ENCODE measurements at places on chromosomes 7 and 10.
A peak's percentile ranks its signal among the peaks of the same experiment; 100 is the strongest.

DNA sequence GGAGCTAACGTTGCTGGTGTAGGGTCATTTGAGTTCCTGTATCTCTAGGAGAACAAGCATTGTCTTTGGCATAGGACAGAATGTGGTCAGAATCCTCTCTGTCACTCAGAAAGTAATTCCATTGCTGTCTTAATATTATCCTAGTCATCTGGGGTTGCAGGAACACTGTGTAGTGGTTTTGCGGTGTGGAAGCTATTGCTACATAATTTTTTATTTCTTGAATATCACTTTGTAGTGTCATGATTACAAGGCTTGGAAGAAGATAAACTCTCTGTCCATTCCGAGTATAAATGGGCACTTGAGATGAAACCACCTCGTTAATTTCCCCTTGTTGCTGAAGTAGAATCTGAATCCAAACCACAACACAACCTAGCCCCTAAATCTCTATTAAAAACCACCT is 919.2 kb downstream of the LRMDA start:
- no peak for DNase-seq

GRCh38 chr10:118207470-118208007 is 134.6 kb downstream of the FAM204A start:
- no peak for DNase-seq

DNA sequence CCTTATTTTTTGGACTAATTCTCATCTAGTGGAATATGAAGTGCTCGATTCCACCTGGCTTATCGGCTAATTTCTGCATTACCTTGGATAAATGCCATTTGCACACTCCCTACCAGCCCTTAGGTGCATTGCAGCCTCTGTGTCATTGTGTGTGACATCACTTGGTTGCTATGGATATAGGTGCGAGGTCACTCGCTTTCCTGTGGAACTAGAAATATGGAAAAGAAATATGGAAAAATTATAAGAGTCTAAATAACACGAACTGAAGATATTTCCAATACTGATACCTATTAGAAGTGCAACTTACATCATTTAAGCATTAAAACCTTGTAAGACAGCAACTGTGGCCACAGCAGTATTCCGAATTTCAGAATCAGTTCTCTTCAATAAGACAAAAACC is 2.0 kb downstream of the YWHAG start:
- no peak for DNase-seq

- DNase-seq, result no peak
Observed at GRCh38 chr7:130875265-130875741, 141.3 kb upstream of the KLF14 start.

- peak; percentile 97 for DNase-seq
Observed at GRCh38 chr7:134174795-134175261, 47.7 kb downstream of the LRGUK start.

DNA sequence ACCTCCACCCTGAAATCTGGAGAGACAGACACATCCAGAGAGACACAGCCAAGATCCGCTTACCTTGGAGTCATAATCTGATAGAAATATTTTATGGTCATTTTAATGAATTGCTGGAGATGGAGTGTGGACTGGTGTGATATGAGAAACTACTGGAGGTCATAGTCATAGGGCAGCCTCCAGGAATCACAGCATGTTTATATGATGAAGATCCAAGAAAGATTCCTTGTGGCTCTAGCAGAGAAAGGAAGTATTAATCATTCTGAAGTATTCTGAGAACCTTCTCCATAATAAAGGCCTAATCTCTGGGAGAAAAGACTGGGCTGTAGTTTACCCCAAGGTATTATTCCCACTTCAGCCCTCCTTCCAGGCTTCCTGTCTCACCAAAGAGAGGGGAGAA is 38.0 kb downstream of the POLR1F start:
- DNase-seq, result no peak

DNA sequence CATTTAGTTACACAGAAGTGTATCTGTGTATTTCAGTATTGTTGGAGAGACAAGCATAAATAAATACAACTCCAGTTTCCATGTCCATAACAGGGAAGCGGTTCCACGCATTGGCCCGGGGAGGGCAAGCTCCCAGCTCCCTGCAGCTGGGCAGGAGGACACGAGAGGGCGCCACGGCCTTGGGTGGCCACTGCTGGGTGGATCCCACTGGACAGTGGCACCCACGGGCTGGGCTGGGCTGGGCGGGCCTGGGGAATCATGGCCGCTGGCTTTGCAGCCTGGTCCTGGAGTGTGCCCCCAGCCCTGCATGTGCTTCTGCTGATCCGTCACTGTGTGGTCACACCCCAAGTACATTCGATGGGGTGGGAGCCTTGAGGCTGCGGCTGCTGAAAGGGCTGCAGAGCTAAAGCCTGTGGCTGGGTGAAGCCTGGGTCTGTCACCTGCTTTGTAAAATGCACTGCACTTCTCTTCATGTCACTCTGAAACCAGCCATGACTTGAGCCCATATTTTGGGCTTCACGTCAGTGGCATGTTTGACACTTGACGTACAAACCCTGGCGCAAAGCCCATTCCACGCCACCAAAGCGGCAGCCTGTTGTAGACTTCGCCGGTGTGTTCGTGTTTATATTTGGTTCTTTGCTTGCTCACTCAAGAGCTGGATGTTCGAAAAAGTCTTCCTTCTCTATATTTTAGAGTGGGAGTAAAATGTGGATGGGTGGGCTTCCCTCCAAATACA is 27.5 kb downstream of the LRRC27 start:
- DNase-seq, result no peak
